H54 (cell line): ENCODE measurements at places on chromosomes 3 and 15.

GRCh38 chr3:162777118-162777517, 1280.5 kb downstream of the OTOL1 start:
- no peak for DNase-seq

- DNase-seq = no peak
These were observed 98.8 kb downstream of the TGFBR2 start for GRCh38 chr3:30704931-30705890.

GRCh38 chr3:127547761-127548605, 42.5 kb downstream of the TPRA1 start:
- DNase-seq = peak; percentile 86

- DNase-seq = no peak
These were observed 701.8 kb upstream of the CCDC54 start for GRCh38 chr3:106675451-106675850.

DNA sequence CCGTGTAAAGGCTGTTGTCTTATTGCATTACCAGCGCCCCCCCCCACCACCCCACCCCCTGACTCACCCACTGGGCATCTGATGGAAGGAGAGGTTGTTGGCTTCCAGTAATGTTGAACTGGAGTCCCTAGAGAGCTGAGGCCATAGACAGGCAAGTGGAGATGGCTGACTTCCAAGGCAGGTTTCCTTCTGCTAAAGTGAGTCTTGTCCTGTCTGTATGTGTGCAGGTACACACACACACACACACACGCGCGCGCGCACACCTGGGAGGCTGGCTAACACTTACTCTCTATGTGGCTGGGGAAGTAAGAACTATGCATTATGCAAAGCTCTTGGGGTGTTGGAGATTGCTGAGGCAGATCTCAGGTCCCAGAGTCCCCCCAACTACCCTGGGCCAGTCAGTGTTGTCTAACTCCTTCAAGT, 1.6 kb upstream of the KY start:
- no peak for DNase-seq

DNA sequence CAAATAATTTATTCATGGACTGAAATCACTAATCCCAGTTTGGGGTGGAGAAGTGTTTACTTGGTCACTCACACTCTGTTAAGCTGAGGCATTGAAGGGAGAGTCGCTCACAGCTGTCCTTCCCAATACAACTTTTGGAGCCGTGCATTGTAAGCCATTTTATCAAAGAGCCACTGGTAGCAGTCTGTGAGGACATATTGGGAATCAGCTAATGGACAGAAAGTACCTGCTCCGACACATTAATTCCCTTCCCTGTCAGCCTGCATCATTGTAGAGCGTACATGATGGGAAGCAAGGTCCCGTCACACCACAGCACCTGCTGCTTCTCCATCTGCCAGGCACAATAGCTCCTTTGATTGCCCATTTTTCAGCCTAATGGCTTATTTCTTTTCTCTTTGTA, 643.2 kb downstream of the SQOR start:
- no peak for DNase-seq

GRCh38 chr3:61080737-61081445, 170.4 kb downstream of the FHIT start:
- no peak for DNase-seq

GRCh38 chr15:100753503-100753902, 126.1 kb upstream of the ALDH1A3 start:
- DNase-seq = no peak

- no peak for DNase-seq
These were observed 67.9 kb upstream of the CCDC54 start for GRCh38 chr3:107309312-107309711.

- DNase-seq = no peak
These were observed 62.8 kb downstream of the SYNM start for GRCh38 chr15:99167640-99168039.

- DNase-seq = no peak
These were observed 7.8 kb downstream of the SCAMP2 start for GRCh38 chr15:74865316-74865715.

DNA sequence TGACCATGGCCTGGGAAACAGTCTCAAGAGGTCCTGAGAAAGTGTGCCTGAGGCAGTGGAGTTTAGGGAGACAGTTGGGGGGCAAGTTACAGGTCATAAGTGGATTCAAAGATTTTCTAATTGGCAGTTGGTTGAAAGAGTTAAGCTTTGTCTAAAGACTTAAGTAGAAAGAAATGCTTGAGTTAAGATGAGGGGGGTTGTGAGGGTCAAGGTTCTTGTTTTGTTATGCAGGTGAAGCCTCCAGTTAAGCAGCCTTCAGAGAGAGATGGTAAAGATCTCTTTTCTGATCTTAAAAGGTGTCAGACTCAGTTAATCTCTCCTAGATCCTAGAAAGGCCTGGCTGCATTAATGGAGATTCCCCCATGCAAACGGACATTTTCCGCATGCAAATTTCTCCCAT, 356.3 kb upstream of the C2CD4B start:
- no peak for DNase-seq

DNA sequence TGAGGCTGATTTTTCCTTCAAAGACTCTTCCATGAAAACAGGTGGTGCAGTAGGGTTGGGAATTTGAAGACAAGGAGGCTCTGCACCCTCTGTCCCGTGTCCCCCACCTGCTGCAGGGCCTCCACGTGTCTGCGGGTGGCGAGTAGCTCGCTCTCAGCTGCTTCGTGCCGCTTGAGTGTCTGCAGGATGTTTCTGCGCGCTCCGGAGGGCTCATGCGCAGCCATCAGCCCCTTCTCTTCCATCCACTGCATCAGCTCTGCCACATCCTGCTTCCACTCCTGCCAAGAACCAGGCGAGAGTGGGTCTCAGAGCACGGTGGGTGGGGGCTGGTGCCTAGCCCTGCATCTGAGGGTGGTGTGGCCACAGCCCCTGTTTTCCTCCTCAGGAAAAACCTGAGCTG, 17.8 kb downstream of the SPTBN5 start:
- no peak for DNase-seq

GRCh38 chr3:60792249-60792852, 458.9 kb downstream of the FHIT start:
- no peak for DNase-seq

DNA sequence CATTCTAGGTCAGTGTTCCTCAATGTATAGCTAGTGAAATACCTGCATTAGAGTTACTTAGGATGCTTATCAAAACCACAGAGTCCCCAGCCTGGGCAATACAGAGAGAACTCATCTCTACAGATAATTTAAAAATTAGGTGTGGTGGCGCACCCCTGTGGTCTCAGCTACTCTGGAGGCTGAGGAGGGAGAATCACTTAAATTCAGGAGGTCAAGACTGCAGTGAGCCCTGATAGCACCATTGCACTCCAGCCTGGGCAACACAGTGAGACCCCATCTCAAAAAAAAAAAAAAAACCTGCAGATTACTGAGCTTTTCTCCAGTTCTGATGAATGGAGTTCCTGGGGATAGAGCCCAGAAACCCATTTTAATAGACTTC, 10.1 kb upstream of the MINDY2 start:
- DNase-seq = no peak
